Stimulated activated naive CD4-positive, alpha-beta T cell treated with Interleukin-2 at 50 U/mL for 16 hours (primary cell): ENCODE measurements at places on chromosomes 4 and X.

DNA sequence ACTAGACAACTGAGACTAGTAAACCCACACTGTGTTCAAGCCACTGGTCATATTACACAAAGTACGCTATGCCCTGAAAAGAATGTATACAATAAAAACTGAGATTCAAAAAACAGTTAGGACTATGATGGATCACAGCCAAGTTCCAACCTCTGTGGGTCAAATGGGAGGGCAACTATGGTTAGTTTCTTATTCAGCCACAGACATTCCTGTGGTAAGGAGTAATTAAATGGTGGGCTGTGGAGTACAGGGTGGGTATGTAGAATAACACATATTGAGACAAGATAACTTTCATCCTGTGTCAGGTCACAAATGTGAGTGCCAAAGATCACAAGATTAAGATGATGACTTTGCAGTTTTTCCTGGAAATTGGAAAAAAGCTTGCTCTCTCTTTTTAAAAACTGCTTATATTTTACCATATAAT is 167.2 kb downstream of the NPNT start:
- DNase-seq, result no peak

DNA sequence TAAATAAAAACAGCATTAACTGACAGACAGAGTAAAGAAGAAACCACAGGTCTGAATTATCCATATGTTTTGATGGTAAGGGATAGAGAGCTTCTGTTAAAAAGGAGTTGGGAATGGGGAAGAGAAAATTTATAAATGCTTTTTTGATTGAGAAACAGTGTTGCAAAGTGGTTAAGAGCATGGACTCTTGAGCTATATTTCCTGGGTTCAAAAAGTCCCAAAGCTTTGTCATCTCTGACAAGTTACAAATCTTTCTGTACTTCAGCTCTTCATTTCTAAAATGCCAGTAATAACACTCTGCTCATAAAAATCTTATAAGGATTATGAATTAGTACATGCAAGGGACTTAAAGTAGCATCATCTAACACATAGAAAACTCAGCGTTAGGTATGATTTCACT is 62.2 kb downstream of the N4BP2 start:
- no peak for DNase-seq

DNA sequence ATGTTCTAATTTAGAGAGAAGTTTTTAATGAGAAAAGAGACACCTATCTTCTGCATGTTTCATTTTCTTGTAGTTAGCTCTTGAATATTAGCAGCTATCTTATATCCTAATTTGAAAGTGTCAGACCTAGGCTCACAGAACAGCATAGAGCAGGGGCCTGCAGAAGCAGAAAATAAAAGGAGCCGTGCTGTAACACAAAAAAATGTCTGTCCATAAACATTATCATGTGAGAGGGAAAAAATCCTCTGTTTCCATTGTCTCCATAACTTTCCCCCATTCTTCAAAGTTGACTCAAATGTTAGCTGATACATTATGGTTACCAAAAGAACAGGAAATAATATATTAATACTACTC is 329.2 kb upstream of the EPHA5 start:
- no peak for DNase-seq

DNA sequence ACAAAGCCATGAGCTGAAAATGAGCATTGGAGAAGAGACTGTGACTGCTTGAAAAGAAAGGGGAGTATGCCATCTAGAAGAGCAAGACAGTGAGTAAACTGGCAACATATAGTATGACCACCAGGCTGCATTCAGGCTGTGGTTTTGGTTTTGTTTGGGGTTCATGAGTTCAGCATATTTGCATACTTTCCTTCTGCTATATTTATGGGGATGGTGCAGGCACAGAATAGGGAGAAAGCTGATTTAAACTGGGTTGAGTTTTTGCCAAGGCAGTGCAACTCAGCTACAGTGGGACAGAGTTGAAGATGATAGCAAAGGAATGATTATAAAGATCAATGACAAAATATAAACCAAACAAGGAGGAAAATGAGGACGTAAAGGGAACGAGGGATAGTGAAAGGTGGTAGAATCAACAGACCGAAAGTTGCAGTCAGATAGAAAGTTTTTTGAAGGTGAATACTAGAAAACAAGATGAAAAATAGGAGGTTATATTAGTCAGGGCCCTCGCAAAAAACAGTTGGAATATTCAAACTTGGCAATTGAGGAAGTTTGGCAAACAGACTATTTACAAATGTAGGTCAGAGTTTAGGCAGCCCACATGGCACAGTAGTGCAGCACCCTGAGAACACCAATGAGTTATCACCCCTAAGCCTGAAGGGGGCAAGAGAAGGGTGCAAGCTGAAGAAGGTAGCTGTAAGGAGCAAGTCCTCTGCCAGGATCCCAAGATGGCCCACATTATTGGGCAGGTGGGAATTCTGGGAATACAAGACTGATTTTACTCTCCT is 114.8 kb upstream of the MAP9 start:
- DNase-seq, result no peak

GRCh38 chr4:119135721-119136121 is at the start of gene MYOZ2:
Gene MYOZ2 (plus strand): TSS chr4:119135832. CDS start chr4:119136526, 694 bp downstream.
- no peak for DNase-seq

DNA sequence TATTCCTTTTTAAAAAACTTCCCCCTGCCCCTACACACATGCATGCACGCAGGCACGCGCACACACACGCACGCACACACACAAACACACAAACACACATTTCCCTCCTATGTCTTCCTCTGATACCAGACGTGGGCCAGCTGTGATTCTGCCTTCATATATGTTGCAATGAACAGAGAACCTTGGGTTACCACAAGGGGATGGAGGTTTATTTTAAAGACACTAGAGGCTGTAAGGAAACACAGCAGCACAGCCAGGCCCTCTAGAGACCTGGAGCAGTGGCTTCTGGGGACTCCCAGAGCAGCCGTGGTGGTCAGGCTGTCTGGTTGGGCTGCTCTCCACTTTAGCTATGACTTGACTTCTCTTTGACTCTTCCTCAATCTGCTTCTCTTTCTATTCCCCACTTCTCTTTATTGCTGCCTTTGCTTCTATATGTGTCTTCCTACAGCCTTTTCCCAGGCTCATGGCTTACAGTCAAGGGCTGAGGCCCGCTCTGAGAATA is 3.2 kb upstream of the TLR10 start:
- DNase-seq, result no peak

DNA sequence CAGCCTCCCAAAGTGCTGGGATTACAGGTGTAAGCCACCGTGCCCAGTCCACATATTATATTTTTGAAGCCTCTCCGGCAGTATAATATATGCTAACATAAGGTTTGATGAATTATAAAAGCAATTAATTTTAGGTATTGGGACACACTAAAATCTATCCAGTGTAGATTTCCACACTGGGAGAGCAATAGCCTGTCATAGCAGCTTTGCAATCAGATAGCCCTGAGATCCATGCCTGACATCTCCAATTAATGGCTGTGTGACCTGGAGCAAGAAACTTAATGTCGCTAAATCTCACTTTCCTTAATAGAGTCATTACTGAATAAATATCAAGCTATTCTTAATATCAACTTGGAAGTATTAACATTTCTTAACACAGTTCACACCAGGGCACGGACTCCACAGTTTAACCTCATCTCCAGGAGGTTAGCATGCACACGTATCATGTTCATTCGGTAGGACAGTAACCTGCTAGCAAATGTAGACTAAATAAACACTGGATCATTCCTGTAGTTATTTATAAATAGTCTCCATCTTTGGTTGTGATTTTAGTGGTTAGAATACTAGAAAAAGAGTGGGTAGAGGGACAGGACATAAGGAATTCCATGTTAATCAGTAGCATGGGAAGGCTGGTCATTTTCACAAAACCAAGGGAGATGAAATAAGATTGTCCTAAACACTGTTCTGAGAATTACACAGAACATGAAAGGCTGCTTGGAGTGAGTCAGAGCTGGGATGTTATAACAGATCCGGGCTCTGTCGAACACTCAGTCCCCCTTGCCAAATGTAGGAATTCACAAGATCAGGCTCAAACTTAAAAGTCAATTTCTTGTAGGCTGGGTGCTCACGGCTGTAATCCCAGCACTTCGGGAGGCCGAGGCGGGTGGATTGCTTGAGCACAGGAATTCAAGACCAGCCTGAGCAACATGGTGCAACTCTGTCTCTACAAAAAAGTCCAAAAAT is 254.7 kb downstream of the PALLD start:
- no peak for DNase-seq

DNA sequence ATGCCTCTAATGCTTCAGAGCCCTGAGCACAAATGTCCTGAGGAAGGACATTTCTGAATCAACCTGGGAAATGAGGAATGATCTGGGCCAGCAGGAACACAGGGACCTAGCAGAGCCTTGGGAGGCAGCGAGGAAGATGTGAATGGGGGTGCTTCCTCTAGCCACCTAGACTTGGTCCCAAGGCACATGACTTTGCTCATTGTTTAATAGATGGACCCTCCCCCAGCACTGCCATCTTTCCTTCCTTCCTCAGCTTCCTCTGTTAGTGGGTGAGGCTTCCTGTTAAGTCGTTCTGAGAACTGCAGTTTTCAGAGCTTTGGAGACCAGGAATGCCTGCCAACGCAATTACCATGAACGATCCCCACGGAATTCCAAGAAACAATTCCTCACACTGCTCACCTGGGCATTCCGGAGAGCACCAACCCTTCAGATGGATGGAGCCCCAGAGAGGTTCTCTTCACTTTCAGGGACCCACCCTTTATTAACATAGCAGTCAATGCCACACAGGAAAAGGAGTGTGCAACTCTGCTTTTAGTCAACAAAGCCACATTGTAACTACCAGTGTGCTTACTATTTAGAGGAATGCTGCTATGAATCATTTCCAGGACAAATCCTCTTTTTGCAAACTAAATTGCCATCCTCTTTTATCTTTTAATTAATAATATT is 48.5 kb upstream of the STIM2 start:
- DNase-seq, result no peak

DNA sequence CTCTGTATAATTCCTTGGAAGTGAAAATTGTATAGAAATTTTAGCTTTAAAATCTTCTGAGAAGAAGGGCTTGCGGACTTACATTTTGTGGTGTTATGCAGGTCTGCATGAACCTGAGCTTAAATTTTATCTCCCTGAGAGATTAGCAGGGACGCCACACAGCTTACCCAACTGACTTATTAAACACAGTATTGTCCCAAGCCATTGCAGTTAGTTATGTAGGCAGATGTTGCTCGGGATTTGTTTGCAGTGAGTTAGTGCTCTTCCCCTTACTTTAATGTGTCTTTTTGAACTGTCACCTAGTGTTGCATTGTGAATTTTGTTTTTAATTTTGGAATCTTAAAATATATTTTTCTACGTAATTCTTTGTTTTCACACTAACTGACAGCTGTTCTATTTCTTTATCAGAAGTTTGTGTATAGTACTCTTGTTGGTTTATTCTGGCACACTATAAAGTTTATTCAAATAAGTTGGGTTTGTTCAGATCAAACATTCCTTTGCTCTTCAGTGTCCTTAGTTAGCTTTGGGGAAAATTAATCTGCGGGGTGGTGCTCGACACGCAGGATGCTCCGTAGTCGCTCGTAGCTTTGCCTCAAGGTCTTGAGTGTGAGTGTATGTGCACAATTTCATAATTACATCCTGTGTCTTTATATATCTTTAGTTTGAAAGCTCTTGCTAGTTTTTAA is 145.4 kb downstream of the STIM2 start:
- DNase-seq, result no peak

DNA sequence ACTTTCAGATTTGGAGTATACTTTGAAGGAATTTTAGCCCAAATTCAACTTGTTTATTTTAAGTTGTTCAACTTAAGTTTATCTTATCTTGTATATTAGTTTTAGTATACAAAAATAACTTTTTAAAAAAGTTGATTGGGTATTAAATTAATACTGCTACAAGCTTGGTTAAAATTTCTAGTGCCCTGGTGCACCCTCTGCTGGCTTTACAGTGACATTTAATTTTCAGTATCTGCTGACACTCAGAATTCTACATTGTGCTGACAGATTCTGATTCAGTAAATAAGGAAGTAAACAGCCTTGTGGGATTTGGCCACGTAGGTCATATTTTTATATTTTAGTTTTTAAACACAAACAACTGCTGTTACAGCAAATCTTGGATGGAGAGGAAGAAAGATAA is 2.9 kb downstream of the EDA start:
- DNase-seq, result no peak

GRCh38 chrX:6550999-6551398 is 16.1 kb upstream of the VCX3A start:
- no peak for DNase-seq

DNA sequence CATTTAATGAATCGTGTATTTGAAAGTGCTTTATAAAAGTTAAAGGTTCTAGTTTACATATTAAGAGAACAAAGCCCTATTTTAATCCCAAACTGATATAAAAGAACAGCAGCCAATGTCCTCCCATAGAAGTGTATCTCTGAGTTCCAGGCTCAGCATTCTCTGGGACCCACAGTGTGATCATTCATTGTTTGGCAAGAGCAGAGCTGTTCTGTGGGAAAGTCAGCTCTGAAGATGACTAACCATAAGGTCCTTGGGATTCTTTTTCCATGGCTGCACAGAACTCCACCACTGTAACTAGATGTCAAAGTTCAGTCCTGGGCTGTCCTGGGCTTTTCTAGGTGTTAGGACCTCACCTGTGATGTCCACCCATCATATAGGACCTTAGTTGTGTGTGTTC is 157.0 kb upstream of the TLL1 start:
- DNase-seq, result no peak
